Stimulated activated CD4-positive, alpha-beta T cell treated with anti-CD3 and anti-CD28 coated beads, TNF-alpha, amount 100 ng/mL, for 1 hour (primary cell): ENCODE measurements at places on chromosomes 11 and 22.

DNA sequence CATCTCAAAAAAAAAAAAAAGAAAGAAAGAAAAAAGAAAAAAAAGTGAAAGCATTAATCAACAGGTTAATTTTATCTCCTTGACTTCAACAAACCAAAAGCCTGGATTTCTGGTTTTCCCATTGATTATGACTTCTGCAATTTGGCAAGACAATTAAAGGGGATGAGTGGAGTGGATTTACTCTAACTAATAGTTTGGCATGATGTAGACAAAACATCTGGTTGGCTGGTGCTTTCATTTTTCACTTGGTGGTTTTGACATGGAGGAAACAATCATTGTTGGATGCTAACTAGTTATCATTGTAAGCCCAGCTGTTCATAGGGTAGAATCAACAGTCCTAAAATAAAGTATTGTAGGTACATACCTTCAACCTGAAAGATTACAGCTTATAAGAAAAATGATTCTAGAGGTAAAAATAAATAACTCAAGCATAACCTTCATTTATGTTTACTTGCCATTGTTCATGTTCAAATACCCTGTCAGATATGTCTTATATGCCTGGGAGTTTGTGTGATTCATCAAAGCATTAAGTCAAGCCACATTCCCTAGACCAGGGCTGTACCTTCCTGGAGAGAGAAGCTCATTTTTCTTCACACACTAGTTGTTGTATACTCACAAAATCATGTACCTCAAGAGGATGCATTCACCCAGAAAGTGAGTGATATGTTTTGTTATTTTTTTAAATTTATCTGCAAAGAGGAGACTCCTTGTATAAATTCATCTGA, 15.1 kb downstream of the FIBIN start:
- no peak for DNase-seq

GRCh38 chr22:33584152-33584551, 336.1 kb downstream of the LARGE1 start:
- DNase-seq, result no peak

- DNase-seq, result no peak
These were observed 64.6 kb downstream of the CTTN start for GRCh38 chr11:70462818-70463477.

DNA sequence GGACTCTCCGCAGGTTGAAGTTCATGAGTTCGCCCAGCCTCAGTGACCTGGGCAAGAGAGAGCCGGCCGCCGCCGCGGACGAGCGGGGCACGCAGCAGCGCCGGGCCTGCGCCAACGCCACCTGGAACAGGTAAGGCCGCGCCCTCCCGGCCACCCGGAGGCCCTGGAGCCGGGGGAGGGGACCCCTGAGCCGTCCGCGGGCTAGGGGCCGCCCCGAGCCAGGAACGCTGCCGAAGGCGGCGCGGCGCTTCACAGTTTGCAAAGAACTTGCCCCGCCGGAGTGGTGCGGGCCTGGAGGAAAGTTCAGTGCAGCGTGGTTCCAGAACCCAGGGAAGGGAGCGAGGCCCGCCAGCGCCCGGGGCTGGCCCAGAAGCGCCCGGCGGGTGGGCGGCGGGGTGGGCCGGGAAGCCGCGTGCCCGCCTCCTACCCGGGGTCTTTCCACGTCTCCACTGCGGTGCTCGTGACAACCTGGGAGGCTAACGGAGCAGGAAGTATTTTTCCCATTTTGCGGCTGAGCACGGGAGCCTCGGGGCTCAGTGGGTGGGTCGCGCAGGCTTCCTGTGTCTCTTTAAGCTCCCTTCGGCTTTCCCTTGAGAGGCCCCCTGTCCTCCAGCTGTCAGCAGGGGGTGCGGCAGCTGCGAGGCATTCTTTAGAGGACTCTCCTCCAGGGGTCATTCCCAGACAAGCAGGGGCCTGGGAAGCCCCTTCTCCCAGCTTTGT, 635 bp downstream of the PRR5 start:
- DNase-seq, result no peak

DNA sequence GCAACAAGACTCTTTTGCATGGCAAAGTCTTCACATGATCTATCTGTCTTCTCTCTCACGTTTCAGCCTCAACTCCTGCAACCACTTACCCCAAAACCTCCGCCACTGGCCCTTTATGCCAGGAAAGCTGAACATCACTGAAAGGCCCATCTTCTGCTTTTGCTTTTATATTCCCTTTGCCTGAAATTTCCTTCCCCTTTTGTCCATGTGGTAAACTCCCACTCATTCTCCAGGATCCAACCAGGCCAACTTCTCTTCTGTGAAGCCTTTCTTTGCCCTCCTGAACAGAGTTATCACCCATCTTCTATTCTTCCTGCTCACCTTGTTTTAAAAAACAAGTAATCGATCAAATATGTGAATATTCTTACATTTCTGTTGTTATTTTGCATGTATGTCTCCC, 117.8 kb downstream of the WNT11 start:
- DNase-seq, result no peak

GRCh38 chr11:122902951-122903350, 20.4 kb downstream of the JHY start:
- DNase-seq, result no peak

- no peak for DNase-seq
These were observed 53.7 kb downstream of the GALNT18 start for GRCh38 chr11:11567936-11568650.

GRCh38 chr22:36206255-36206654, 4.6 kb upstream of the APOL4 start:
- DNase-seq, result no peak

- peak; percentile 93 for DNase-seq
These were observed 6.7 kb downstream of the CENPM start for GRCh38 chr22:41939981-41940831.

- DNase-seq, result no peak
These were observed 23.0 kb upstream of the KCNJ11 start for GRCh38 chr11:17411418-17411817.

DNA sequence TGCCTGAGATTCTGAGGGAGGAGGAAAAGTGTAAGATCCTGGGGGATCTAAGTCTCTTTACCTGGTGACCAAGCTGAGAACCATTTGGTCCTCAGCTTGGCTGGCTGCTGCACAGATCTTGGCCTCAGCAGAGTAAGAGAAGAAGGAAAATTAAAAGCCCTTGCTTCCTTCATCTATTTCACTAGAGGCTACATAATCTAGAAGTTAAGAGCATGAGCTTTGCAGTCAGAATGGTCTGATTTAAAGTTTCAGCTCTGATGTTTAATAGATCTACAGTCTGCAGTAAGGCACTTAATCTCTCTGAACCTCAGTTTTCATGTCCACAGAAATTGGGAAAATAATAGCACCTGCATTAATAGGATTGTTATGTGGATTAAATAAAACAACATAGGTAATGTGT, 3.1 kb upstream of the ZBTB16 start:
- DNase-seq, result no peak

DNA sequence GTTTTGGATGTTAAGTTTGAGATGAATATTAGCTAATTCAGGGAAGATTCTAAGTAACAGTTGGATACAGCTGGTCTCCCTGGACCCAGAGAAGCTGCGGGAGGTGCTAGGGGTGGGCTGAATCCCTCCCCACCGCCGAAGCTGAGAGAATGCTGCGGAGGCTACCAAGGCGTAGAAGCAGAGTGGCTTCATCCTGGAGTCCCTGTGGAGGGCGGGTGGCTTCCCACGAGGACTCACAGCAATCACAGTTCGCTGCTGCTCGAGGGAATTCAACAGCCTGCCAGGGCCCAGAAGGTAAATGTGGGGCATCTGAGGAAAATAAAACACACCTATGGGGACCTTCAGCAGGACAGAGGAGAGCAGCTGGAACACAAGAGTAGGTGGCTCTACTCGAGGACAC, 11.1 kb upstream of the B3GAT1 start:
- no peak for DNase-seq

DNA sequence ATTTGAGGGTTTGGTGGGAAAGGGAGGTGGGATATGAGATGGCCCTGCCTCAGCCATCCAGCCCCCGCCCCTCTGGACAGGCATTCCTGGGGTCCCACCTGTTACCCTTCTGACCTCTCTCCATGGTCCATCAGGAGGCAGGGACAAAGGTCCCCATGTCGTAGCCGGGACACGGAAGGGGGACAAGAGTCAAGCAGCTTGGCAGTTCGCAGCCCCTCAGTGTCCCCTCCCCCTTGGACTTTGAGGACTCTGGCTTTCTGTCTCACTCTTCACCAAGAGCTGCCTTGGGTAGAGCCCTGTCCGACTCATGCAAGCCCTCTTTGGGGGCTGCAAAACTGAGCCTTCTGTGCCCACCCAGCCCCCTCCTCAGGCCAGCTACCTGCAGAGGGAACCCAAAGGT, 30.2 kb downstream of the TRIM29 start:
- no peak for DNase-seq

GRCh38 chr22:33803371-33804282, 116.6 kb downstream of the LARGE1 start:
- DNase-seq, result no peak

DNA sequence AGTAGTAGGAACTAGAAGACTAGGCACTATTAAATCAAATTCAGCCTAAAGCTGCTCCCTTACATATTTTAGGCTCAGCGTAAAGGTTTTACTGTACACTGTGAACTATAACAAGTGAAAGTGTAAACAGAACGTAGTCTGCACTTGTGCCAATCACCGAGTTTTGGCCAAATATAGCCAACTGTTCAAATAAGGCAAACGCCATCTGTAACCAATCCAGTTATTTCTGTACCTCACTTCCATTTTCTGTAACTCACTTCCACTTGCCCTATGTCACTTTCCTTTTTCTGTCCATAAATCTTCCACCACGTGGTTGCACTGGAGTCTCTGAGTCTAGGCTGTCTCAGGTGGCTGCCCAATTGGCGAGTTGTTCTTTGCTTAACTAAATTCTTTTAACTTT, 2132.2 kb downstream of the LRRC4C start:
- no peak for DNase-seq

DNA sequence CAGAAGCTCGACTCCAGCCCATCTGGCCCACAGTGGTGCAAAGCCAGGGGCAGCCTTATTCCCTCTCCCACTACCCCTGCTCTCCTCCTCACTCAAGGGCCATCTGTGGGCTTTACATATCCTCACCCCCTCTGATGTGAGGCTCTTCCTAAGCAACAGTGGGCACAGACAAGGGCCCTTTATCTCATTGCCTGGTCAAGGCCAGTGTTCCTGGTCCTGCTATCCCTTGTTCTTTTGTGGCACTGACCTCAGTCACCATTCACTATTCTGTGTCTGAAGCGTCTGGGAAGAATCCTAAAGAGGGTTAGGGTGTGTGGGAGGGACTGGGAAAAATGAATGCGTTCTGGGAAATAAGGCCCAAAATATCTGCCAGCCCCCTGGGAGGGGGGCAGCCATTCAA, 7.3 kb downstream of the DNAL4 start:
- no peak for DNase-seq

DNA sequence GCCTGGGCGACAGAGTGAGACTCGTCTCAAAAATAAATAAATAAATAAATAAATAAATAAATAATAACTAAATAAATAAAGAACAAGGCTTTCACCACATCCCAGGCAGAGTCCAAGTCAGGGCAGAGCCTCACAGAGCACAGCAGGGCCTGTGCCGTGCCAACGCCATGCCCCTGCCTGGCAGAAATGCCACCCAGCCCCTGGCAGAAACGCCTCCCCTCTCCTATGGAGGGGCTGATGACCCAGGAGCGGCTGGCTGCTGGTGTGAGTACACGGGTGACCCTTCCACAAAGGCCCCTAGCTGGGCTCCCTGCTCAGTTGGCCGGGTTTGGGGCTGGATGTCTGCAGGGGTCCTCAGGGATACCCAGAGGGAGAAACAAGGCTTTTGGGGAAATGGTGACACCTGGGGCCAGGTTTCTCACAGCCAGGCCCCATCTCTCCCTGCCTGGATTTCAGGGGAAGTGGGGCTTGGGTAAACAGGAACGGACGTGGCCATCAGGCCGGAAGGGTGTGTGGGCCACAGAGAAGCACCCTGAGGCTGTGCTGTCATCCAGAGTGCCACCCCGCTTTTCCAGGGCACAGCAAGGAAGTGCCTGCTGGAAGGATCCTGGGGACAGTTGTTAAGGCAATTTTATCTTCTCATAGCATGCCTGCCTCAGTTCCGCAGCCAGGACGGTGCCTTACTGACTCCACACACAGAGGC, 5.1 kb downstream of the BID start:
- no peak for DNase-seq

DNA sequence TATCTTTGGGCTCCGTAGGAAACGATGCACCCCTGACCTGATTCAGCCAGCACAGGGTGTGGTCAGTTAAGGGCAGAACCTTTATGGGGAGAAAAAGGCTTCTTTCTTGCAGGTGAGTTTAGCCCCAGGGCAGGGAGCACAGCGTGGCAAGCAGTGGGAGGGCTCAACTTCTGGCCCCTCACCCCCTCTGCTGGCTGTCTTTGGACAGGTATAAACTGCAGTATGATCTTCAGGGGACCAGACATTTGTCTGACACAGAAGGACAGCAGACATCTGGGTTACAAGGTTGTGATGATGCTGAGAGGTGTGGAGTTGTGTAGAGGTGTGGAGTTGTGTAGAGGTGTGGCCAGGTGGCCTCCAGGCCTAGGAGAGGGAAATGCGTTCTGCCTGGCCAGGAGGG, 324.0 kb upstream of the PLET1 start:
- DNase-seq, result no peak

DNA sequence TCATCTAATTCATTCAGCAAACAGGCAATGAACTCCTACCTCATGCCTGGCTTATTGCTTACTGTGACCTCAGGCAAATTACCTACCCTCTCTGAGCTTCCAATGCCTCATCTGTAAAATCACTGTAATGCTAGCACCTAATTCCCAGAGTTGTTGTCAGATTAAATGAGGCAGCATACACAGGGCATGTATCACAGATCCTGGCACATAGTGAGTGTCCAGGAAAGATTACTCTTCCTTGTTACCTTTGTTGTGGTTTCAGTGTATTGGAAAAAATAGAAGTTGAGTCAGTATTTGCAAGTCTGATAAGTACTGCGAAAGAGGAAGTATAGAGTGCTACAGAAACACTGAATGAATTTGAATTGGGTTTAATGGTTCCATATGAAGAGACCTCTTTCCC, 26.4 kb upstream of the LRRC55 start:
- no peak for DNase-seq
